EH (cell line): ENCODE measurements at places on chromosomes 13 and 19.

DNA sequence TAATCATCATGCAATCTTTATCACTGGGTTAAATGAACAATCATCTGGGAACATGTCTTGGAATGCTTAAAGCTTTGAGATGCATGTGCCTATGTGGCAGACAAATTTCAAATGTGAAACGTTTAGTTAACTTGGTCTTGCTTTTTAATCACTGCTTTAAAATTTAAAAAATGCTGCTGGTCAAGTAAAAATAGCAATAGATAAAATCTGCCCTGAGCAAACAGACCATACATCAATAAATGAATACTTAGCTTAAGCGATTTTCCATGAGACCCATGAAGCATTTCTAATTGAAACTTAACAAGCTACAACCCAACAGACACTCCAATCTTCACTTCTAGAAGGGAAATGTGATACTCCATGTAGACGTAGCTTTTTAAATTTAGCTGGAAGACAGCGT is 1.9 kb upstream of the KL start:
- DNase-seq = peak; percentile 74

GRCh38 chr13:103517066-103517767 is 451.0 kb upstream of the SLC10A2 start:
- DNase-seq = no peak

GRCh38 chr19:45442778-45443461 is 19.2 kb upstream of the ERCC1 start:
- peak; percentile 68 for DNase-seq

GRCh38 chr13:42561752-42562467 is 12.0 kb upstream of the TNFSF11 start:
- no peak for DNase-seq

DNA sequence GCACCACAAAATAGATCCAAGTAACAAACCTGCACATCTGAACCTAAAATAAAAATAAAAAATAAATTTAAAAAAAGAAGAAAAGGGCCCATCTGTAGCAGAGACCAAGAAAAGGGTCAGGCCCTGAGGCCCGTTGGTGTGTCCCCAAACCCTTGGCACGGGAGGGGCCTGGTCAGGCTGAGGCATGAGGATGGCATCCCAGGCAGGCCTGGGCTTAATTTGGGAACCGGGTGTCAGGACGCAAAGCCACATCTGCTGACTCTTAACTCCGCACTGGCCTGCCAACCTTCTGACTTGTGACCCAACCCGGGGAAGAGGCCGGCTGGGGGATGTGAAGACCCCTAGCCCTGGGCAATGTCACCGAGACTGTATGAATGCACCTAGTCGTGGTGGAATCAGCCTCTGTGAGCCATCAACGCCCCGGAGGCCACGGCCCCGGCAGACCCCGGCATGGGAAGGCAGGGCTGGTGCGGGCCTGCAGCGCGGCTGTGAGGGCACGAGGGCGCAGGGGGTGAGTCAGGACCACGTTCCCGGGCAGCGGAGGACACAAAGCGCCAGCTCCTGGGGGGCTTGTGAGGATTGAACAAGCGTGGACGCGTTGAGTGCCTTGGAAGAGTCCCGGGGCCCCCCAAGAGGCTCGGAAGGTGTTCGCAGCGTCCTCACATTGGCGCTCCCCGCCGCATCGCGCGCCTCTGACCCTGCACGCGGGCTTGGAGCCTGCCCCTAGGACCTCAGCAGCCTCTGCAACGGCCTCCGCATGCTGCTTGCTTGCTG is 38.2 kb downstream of the ATP12A start:
- no peak for DNase-seq

DNA sequence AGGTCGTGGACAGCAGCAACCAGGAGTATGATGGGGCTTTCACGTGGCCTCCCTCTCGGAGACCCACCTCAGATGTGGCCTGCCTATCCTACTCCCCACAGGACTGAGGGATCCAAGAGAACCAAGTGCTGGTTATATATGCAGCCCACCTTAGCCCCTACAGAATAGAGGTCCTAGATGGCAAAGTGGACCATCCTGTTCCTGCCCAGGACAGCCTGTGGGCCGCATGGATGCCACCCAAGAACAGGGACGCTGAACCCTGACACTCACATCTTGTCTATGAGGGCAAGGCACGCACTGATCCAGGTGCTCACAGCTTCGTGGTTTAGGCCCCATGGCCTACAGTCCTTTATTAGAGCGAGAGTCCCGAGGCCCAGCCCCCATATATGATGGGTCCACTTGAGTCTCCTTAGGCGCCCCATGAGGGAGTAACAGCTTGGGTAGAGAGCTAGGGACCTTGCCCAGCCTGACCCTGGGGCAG is 1.5 kb upstream of the SLC27A5 start:
- no peak for DNase-seq

DNA sequence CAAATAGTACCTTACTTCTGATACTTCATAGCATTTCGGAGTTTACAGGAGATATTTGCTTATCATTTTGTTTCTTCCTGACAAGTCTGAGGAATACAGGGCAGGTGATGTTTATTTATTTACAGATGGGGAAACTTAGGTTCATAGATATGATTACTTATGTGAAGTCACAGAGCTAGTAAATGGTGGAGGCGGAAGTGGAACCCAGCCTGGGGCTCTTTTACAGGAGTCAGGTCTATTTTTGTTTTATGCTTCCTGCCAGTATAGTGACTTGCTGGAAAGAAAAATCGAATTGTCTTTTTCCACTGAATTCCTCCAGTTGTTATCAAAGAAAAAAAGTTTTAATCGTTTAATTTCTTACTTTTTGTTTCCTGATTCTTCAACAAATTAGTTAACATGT is 66.5 kb downstream of the DGKH start:
- DNase-seq = peak; percentile 11

- no peak for DNase-seq
These were observed 281.8 kb upstream of the ZNF507 start for GRCh38 chr19:32063601-32064000.

DNA sequence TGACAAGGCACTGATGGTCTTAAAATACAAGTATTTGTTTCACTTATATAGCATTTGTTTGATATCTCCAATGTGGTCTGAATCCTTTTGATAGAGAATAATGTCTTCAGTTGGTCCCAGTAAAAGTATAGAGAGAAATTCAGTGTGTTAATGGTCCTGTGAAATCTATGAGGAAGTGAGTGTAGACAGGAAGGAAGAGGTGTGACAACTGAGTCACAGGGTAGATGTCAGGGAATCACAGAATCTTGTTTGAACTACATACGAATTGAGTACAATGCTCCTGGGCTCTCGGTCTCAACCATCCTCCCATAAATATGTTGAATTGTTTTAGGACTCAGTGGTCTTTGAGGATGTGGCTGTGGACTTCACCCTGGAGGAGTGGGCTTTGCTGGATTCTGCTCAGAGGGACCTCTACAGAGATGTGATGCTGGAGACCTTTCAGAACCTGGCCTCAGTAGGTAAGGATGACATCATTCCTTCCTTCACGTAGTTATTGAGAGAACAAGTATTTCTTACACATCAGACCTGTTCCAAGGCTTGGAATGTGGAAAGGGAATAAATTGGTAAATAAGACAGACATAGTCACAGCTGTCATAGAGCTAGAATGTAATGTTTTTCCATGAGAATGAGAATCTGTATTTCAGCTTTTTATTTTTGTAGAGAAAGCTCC is 9.1 kb downstream of the ZNF555 start:
- DNase-seq = no peak

- DNase-seq = peak; percentile 11
These were observed 613.9 kb downstream of the TBC1D4 start for GRCh38 chr13:74868049-74868448.

- DNase-seq = no peak
These were observed 45.1 kb downstream of the MIPEP start for GRCh38 chr13:23844132-23844531.

DNA sequence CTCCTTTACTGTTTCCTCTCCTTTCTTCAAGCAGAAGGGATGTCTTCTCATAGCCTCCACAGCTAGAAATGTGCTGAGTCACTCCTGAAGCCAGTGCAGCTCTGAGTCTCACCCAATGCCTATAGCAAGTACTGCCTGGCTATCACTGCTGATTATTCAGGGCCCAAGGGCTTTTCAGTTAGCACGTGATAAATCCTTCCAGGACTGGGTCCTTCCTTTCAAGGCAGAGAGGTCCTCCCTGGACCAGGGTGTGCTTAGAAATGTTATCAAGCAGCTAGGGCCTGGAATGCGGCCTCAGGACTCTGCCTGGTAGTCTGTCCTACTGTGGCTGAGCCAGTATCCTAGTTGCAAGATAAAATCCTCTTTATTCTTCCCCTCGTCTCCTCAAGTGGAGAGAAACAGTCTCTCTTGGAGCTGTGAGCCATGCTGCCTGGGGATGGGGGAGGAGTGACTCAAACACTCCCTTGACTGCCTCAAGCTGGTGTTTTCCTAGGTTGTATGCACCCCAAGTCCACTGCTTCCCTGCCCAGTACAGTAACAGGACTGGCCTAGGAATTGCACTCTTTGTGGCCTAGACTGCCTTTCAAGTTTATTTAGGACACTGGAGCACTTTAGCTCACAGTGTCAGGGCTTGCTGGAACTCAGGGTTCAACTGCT is 198.7 kb upstream of the SERP2 start:
- DNase-seq = peak; percentile 90

- DNase-seq = no peak
These were observed 8.4 kb upstream of the PRR19 start for GRCh38 chr19:42293540-42293939.

- no peak for DNase-seq
These were observed 383.4 kb downstream of the EFNB2 start for GRCh38 chr13:106152047-106152446.

DNA sequence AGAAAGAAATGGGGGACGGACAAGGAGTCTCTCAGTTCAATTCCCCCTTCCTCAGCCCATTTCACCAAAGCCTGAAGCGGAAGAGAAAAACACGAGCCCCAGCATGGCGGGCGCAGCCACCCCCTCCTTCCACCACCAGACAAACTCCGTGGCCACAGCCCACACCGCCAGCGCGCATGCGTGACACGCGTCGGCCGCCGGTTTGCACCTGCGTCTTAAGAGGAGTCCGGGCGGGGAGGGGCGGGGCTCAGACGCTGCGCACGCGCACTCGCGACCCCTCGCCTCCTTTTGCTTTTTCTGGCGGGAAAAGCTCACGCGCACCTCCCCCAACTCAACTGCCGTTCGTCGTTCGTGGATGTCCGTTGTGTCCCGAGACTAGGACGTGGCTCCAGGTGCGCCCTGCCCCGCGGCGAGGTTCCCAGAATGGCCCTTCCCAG is at the start of gene KASH5:
KASH5 (plus strand) TSS at position 314 of the 437 bp plus-strand sequence. CDS start 2,635 bp downstream, outside the sequence.
- no peak for DNase-seq

GRCh38 chr13:50446611-50447010 is 396.9 kb downstream of the DLEU7 start:
- DNase-seq = no peak

DNA sequence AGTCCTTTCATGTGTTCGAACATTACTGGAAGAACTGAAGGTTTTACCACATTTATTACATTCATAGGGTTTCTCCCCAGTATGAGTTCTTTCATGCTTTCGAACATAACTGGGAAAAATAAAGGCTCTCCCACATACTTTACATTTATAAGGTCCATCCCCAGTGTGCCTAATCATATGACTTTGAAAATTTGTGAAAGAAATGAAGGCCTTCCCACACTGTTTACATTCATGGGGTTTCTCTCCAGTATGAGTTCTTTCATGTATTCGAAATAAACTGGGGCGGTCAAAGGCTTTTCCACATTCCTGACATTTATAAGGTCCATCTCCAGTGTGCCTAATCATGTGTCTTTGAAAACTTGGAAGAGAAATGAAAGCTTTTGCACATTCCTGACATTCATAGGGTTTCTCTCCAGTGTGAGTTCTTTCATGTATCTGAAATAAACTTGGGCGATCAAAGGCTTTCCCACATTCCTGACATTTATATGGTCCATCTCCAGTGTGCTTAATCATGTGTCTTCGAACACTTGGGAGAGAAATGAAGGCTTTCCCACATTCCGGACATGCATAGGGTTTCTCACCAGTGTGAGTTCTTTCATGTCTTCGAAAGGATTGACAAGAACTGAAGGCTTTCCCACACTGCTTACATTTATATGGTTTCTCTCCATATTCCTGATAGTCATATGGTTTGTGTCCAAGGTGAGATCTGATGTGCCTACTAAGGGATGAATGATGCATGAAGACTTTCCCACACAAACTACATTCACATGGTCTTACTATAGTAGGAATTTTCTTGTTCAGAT is 24.0 kb downstream of the ZNF564 start:
- peak; percentile 35 for DNase-seq

DNA sequence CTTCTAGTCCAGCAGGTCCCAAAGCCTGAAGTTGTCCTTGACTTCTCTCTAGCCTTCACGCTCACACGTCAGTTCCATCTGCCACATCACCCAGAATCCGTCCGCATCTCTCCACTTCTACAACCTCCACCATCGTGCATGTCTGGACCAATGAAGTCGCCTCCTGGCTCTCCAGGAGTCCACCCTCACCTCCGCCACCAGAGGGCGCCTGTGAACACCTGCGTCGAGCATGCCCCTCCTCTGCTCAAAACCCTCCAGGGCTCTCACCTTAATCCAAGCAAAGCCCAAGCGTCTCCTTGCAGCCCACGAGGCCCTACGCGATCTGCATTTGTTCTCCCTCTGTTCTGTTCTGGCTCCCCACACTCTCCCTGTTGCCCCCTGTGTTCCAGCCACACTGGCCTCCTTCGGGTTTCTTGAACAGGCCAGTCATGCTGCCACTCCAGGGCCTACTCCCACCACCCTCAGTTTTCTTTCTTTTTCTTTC is 3.7 kb downstream of the USHBP1 start:
- DNase-seq = peak; percentile 79

- no peak for DNase-seq
These were observed 8.3 kb downstream of the FPR1 start for GRCh38 chr19:51743405-51743804.

DNA sequence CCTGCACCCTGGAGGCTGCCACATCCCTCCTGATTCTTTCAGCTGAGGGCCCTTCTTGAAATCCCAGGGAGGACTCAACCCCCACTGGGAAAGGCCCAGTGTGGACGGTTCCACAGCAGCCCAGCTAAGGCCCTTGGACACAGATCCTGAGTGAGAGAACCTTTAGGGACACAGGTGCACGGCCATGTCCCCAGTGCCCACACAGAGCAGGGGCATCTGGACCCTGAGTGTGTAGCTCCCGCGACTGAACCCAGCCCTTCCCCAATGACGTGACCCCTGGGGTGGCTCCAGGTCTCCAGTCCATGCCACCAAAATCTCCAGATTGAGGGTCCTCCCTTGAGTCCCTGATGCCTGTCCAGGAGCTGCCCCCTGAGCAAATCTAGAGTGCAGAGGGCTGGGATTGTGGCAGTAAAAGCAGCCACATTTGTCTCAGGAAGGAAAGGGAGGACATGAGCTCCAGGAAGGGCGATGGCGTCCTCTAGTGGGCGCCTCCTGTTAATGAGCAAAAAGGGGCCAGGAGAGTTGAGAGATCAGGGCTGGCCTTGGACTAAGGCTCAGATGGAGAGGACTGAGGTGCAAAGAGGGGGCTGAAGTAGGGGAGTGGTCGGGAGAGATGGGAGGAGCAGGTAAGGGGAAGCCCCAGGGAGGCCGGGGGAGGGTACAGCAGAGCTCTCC is 6.9 kb upstream of the CEACAM5 start:
- DNase-seq = no peak

DNA sequence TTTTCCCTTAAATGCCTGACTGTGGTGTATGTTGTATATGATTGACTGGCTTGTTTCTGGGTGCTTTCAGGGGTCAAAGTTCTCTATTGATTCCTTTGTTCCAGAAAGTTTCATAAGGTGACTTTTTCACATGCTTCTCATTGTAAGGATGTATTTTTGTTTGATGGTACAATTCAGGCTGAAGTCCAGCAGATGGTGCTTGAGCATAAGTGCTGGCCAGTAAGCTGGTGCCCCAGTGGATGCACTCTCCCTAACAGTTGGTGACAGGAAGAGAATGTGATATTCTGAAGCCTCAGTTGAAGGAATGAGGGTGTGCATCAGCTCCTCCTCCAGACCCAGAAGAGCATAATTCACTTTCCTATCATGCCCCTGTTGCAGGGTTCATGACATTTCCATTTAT is 1941.6 kb upstream of the PRR20A start:
- DNase-seq = no peak
